Activated T-cell treated with anti-CD3 and anti-CD28 coated beads for 4 hours (primary cell): ENCODE measurements at places on chromosomes 1 and 21.

DNA sequence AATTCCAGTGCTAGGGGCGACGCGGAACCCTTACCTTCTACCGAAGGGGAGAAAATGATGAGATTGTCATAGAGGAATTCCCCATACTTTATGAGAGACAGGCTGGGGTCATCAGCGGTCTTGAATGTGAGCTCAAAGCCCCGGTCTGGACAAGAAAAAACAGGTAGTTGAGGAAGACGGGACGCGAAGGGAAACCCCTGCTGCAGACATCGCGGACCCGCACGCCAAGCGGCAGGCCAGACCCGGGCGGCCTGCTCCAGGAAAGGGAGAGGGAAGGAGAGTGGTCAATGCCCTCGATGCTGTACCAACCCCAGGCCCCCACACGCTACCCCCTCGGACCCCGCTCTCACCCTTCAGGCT lies 342 bp downstream of the DDOST start:
- no peak for DNase-seq

- DNase-seq, result no peak
Observed at GRCh38 chr1:54006508-54006907, 11.5 kb downstream of the LDLRAD1 start.

GRCh38 chr21:22231013-22231412 lies 1232.8 kb downstream of the NCAM2 start:
- no peak for DNase-seq

DNA sequence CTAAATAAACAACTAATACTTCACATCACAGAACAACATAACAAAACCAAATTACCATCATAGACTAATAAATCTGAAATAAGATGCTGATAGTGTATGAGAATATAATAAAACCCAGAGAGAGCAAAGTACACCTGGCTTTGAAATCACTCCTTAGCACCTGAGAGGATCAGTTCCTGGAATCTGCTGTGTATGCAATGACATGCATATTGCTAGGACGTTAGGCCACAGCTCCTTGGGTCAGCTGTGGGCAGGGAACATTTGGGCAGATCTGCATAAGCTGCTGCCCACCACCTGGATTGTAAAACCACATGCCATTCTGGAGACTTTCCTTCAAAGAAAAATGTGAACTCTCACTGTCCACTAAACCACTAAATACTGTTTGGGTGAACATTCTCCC lies 81.1 kb downstream of the NR5A2 start:
- no peak for DNase-seq

DNA sequence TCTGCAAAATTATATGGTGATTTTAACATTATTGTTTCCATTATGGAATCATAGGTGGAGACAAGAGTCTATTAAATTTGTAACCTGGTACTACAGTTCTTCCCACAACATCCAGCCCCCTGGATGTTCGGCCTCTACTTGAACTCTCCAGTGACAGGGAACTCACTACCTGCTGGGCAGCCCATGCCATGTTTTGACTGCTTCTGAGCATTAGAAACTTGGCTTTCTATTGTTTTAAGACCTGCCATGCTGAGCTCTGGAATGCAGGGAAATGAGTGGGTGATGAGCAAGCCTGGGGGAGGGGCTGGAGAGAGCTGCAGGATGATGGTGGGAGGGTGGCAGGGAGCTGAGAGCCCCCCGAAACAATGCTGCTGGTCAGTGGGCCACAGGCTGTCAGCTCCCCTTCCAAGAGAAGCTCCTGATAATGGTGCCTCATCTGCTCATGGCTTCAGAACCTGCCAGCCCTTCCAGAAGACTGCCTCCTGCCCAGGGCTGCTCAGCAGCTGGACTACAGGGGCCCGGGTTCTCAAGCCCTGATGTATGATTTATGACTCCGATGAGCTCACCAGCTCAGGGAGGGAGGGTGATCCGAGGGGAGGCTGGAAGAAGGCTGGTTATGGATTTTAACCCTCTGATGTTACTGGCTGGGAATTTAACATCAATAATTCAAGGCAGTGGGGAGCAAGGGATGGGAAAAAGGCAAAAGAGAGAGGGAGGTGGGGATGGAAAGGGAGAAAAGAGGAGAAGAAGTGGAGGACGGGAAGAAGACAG lies 205.0 kb downstream of the HIVEP3 start:
- DNase-seq, result no peak

DNA sequence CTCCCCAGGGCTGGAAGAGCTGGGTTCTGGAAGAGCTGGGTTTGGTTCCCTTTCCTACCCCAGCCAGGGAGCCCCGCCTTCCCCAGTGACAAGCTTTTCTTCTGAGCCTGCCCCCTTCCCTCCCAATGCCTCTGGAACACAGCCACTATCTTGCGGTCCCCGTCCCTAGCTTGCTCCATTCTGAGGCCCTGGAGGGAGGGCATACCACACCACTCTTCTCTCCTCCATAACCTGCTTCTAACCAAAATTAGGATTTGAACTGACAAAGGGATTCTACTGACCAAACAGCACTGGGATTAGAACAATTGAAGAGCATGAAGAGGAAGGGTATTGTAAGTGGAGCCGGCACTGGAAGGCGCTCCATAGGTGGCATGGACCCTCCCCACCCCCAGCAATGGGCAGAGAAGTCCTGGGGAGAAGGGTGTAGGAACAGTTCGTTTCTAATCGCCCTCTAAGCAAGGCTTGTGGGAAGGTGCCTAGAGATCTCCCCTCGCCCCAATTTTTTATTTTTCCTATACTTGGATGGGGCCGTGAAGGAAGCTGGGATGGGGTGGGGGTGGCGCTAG lies 690 bp downstream of the C1orf216 start:
- no peak for DNase-seq

GRCh38 chr1:93758842-93759515 lies 77.3 kb upstream of the BCAR3 start:
- DNase-seq, result no peak

DNA sequence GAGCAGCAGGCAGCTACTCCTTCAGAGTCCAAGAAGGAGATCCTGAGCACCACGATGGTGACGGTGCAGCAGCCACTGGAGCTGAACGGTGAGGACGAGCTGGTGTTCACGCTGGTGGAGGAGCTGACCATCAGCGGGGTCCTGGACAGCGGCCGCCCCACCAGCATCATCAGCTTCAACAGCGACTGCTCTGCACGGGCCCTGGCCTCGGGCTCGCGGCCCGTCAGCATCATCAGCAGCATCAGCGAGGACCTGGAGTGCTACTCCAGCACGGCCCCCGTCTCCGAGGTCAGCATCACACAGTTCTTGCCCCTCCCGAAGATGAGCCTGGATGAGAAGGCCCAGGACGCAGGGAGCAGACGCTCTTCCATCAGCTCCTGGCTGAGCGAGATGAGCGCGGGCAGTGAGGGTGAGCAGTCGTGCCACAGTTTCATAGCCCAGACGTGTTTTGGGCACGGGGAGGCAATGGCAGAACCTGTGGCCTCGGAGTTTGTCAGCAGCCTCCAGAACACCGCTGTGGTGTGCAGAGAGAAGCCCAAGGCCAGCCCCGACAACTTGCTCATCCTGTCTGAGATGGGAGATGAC lies 531.8 kb downstream of the KIF26B start:
- DNase-seq, result no peak

- no peak for DNase-seq
Observed at GRCh38 chr1:226838456-226838855, 32.0 kb upstream of the PSEN2 start.
